ENCODE measurements at places on chromosomes 2 and 18. TPM values are rescaled to one million over a fixed set of nuclear protein-coding genes. Genes with fewer than 3 reads are reported as not detected.
A peak's percentile ranks its signal among the peaks of the same experiment; 100 is the strongest.

GRCh38 chr2:207863345-207863744, 93.6 kb upstream of the FZD5 start:
- no peaks in the 10 kb centered on the region for H3K27me3 ChIP-seq
- H3K27ac ChIP-seq: no peak overlapping the region
- DNase-seq: no peak
- H3K36me3 ChIP-seq: no peaks in the 10 kb centered on the region
- no peak overlapping the region for H3K4me3 ChIP-seq

- H3K4me1 ChIP-seq: no peaks in the 10 kb centered on the region
- DNase-seq: peak; percentile 58
- no peaks in the 10 kb centered on the region for H3K36me3 ChIP-seq
- no peaks in the 10 kb centered on the region for H3K27me3 ChIP-seq
Observed at GRCh38 chr18:49645841-49646351, 84.0 kb downstream of the LIPG start.

GRCh38 chr2:238136820-238137537, 1.5 kb upstream of the KLHL30 start:
- H3K4me1 ChIP-seq: no peaks in the 10 kb centered on the region
- H3K27ac ChIP-seq: no peak overlapping the region
- H3K4me3 ChIP-seq: no peak overlapping the region
- DNase-seq: peak; percentile 66
- H3K27me3 ChIP-seq: no peaks in the 10 kb centered on the region

UGT1A9 gene
- total RNA-seq: not detected
